ENCODE measurements at places on chromosomes 4 and X.

- H3K36me3 ChIP-seq: no peaks in the 10 kb centered on the region
- no peaks in the 10 kb centered on the region for H3K4me1 ChIP-seq
- no peak for DNase-seq
- H3K4me3 ChIP-seq: no peak overlapping the region
These were observed 123.5 kb downstream of the IL15 start for GRCh38 chr4:141759796-141760425.

DNA sequence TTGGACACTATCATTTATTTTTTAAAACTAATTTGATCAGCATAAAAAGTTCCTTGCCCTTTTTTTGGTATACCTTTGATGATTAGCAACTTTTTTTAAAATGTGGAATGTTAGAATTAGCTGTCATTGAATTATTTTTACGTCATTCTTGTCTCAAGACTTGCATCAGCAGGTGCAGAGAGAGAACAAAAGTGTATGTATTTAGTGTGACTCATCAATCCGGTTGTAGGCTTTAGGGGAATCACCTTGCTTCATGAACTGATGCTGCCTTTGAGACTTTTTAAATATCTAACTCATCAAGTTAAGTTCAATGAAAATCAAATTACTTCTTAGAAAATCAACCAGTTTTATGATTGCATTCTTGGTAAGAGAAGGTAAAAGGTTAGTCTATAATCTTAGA is 125.1 kb downstream of the ARX start:
- no peak for DNase-seq
- no peaks in the 10 kb centered on the region for H3K4me1 ChIP-seq
- H3K27ac ChIP-seq: no peak overlapping the region
- H3K4me3 ChIP-seq: no peak overlapping the region

GRCh38 chr4:36192922-36193321 is 51.4 kb downstream of the ARAP2 start:
- H3K27me3 ChIP-seq: no peaks in the 10 kb centered on the region
- DNase-seq: no peak
- no peak overlapping the region for H3K4me3 ChIP-seq
- H3K27ac ChIP-seq: no peak overlapping the region
- no peaks in the 10 kb centered on the region for H3K36me3 ChIP-seq

DNA sequence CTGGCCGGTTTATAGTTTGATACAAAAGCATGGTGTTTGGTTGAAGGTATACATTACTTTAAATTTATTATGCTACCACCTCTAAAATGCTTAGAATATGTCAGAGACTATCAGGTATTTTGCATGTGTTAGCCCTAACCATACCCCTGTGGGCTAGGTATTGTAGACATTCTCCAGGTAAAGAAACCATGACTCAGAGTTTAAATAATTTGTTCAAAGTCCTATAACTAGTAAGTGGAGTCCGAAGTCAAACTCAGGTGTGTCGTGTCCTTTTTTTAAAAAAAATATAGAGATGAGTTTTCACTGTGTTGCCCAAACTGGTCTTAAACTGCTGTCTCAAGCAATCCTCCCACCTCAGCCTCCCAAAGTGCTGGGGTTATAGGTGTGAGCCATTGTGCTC is 12.4 kb downstream of the LAP3 start:
- DNase-seq: no peak
- H3K36me3 ChIP-seq: no peaks in the 10 kb centered on the region
- H3K27me3 ChIP-seq: no peaks in the 10 kb centered on the region
- no peak overlapping the region for H3K4me3 ChIP-seq

DNA sequence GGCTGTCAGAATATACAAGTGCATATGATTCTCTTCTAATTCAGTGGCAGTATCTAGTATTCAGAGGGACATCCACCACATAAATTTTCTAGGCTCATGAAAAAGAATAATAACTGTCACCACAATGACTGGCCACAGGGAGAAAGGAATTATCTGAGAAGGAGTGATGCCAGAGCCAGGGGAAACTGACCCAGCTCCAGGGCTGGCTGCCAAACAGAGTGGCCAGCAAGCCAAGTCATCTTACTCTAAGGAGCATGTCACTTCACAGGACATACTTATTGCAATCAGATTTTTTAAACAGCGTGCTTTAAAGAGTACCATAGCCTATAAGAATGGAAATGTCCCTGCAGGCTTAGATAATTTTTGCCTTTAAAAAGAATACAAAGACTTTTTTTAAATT is 5.8 kb upstream of the SEPTIN11 start:
- no peaks in the 10 kb centered on the region for H3K4me1 ChIP-seq
- no peak overlapping the region for H3K4me3 ChIP-seq
- no peaks in the 10 kb centered on the region for H3K36me3 ChIP-seq
- H3K27me3 ChIP-seq: no peaks in the 10 kb centered on the region

DNA sequence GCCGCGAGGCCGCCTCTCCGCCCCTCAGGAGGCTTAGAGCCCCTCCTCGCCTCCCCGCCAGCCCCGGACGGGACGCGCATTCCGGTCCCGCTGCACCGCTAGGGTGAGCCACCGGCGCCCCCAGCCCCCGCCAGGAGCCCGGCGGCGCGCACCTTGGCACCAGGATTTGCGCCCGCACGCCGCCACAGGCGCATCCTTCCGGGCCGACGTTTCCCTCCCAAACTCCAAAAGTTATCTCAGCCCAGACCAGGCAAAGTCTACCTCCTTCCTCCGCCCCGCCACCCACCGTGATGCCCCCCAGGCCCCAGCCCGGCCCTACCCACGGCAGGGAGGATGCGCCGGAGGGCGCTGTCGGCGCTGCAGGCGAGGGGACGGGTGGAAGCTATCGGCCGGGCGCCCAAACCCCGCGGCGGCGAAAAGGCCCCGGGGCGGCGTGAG is 538 bp downstream of the SCML2 start:
- no peak overlapping the region for H3K27ac ChIP-seq
- H3K36me3 ChIP-seq: no peaks in the 10 kb centered on the region
- H3K4me1 ChIP-seq: no peaks in the 10 kb centered on the region
- no peaks in the 10 kb centered on the region for H3K27me3 ChIP-seq
- no peak for DNase-seq
